Activated CD8-positive, alpha-beta T cell treated with anti-CD3 and anti-CD28 coated beads, Interleukin-2, amount 10 ng/mL, durations not matched to agents 7 days and 5 days (primary cell): ENCODE measurements at places on chromosomes 3 and 15. TPM values are rescaled to one million over a fixed set of nuclear protein-coding genes. Genes with fewer than 3 reads are reported as not detected.

GRCh38 chr3:86845726-86846125, 145.2 kb downstream of the VGLL3 start:
- no peaks in the 10 kb centered on the region for H3K27me3 ChIP-seq
- no peak for DNase-seq
- no peaks in the 10 kb centered on the region for H3K4me1 ChIP-seq
- no peaks in the 10 kb centered on the region for H3K36me3 ChIP-seq

GRCh38 chr3:115100806-115101205, 46.3 kb downstream of the ZBTB20 start:
- no peak for DNase-seq
- peaks cover 19% of the 10 kb centered on the region for H3K4me1 ChIP-seq
- peak overlapping the region; percentile 75 for H3K4me3 ChIP-seq
- no peak overlapping the region for H3K27ac ChIP-seq

GRCh38 chr3:34363881-34364280, 565.5 kb downstream of the PDCD6IP start:
- H3K4me1 ChIP-seq, result peaks cover 7% of the 10 kb centered on the region
- H3K36me3 ChIP-seq, result no peaks in the 10 kb centered on the region
- no peaks in the 10 kb centered on the region for H3K27me3 ChIP-seq

- H3K4me1 ChIP-seq, result peaks cover 17% of the 10 kb centered on the region
- no peak overlapping the region for H3K27ac ChIP-seq
- no peak overlapping the region for H3K4me3 ChIP-seq
- H3K36me3 ChIP-seq, result peaks cover 10% of the 10 kb centered on the region
- no peak for DNase-seq
Measured at GRCh38 chr3:57808961-57809608, 53.0 kb downstream of the SLMAP start.

DNA sequence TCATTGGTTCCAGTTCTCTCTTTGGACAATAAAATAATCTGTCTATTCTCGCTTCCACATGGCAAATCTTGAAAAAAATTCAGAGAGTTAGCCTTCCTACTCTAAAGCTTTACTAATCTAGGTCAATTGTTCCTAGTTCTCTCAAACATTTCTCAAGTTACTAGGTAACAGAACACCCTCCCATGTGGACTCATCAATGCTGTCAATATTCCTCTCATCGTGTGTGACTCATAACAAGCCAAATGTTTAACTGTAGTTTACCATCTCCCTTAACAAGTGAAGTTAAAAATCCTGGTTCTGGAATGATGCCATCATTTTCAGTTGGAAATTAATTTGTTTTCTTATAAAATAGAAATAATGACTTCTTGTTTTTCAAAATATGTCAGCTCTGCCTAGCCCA, 438.6 kb downstream of the ROBO1 start:
- DNase-seq, result no peak
- H3K36me3 ChIP-seq, result no peaks in the 10 kb centered on the region
- no peaks in the 10 kb centered on the region for H3K27me3 ChIP-seq
- no peaks in the 10 kb centered on the region for H3K4me1 ChIP-seq
- H3K27ac ChIP-seq, result no peak overlapping the region

DNA sequence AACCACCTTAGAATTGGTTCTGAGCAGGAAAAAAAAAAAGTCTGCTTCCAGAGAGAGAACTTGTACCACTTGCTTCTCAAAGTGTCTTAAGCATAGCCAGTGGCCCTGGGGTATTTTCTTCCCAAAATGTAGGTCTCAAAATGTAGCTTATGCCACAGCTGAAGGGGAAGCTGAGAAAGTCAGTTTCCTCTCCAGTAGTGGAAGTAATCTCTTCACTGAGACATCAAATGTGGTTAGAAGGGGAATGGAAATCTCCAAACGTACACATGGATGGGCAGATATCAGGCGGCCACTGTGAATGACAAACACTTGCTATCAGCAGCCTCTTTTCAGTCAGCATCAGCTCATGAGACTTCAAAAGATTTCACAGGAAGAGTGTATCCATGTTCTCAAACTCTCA, 841.2 kb downstream of the TUSC7 start:
- no peaks in the 10 kb centered on the region for H3K27me3 ChIP-seq
- no peaks in the 10 kb centered on the region for H3K4me1 ChIP-seq
- no peaks in the 10 kb centered on the region for H3K36me3 ChIP-seq
- no peak overlapping the region for H3K4me3 ChIP-seq
- no peak for DNase-seq

GRCh38 chr3:193301433-193301832, 60.4 kb downstream of the PLAAT1 start:
- H3K4me1 ChIP-seq, result no peaks in the 10 kb centered on the region
- no peaks in the 10 kb centered on the region for H3K36me3 ChIP-seq
- no peak overlapping the region for H3K4me3 ChIP-seq
- no peak overlapping the region for H3K27ac ChIP-seq
- no peaks in the 10 kb centered on the region for H3K27me3 ChIP-seq

The VPS13C gene
- total RNA-seq, result 58.3 TPM

DNA sequence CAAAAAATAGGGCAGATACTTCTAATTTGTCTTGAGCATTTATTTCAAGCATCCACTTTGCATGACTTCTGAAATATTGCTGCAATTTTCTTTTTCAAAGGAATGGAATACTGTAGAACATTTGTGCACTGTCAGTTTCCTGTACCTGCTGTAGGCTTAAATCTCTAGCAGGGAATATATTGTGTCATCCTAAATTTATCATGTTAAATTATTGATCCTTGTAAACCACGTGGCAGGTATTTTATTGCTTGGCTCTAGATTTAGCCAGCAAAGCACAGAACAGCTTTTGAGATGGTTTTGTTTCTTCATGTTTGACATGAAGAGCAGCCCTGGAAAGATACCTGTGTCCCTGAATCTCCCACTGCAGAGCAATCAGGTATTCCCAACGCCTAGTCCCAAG, 470.1 kb downstream of the GABRG3 start:
- H3K4me3 ChIP-seq, result no peak overlapping the region
- H3K27ac ChIP-seq, result no peak overlapping the region
- no peaks in the 10 kb centered on the region for H3K36me3 ChIP-seq
- DNase-seq, result no peak
